ENCODE measurements at places on chromosomes 6 and 20.

DNA sequence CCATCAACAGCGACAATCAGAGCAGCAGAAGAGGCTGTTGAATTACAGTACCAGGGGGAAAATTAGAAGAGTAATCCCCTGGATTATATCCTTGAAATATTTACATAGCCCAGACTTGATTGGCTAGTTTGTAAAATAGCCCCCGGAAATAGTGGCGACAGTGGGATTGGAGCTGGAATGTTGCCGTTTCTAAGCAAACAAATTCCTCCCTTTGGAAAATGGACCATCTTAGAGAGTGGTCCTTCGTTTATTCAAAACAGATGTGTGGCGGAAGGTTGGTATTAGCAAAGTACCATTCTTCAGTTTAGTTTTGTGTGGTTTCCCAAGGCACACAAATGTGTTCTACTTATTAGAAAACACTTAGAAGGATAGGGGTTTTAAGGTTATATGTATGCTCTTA lies 4.5 kb upstream of the EPB41L2 start:
- no peak for DNase-seq

GRCh38 chr6:130322673-130323268 lies 43.0 kb upstream of the TMEM200A start:
- peak; percentile 40 for DNase-seq

DNA sequence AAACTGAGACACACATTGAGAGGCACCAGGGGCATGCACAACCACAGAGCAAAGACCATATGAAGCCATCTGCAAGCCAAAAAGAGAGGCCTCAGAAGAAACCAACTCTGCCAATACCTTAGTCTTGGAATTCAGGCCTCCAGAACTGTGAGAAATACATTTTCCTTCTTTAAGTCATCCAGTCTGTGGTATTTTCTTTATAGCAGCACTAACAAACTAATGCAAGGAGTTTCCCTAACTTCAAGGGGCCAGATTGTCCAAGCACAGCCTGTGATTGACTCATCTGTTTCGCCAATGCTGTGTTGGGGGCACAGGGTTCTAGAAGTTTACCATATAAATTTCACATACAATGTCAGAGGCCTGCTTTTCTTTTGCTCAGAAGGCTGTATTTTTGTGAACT lies 364.6 kb downstream of the GJA1 start:
- DNase-seq: no peak

GRCh38 chr20:36579996-36580545 lies 6.7 kb downstream of the TGIF2 start:
- DNase-seq: no peak

DNA sequence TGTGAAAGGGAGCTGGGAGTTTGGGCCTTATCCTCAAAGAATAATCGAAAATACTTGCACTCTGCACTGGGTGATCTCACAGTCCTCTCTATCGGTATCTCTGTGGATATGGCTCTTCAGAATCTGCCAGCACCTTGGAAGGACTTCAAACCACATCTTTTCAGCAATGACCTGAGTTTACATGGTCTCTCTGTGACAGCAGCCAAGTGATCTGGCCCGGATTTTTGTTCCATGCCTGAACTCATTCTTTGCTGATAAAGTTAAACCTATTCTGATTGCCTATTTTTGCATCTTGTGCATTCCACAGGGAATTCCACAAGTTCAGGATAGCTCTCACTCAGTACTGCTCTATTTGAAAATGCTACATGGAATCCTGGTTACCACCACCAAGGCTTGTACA lies 98.9 kb downstream of the HDGFL1 start:
- no peak for DNase-seq

DNA sequence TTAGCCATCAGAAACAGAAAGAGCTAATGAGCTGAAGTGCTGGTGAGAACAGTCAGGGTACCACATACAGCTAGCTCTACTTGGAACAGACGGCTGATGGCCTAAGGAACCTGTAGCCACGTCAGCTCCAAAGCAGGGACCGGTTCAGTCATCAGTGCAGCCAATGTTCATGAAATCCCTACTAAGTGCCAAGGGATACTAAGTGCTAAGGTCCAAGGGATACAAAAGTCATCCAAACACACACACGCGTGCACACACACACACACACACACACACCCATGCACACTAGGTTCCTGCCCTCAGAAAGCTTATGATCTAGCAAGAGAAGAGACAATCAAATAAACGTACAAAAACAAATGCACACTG lies 53.6 kb downstream of the MAP3K5 start:
- no peak for DNase-seq

GRCh38 chr6:158756126-158756525 lies 63.0 kb downstream of the EZR start:
- no peak for DNase-seq

DNA sequence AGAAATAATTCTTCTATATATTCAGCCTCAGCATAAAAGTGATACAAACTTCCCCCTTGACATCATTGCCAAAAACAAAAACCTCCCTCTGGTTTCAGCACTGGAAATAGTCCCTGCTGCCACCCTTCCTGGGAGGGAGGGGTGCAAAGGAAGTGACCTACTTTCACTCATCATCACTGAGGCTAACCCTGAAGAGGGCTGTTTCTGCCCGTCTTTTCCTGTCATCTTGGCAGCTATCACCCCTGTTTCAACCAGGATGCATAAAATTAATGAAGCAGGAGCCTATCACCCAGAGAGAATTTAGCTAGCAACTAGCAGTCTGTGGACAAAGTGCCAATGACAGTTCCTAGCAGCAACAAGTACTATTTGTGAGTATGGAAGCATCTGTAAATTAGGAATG lies 397.8 kb downstream of the LAMA2 start:
- DNase-seq: peak; percentile 19

- no peak for DNase-seq
Observed at GRCh38 chr6:45727819-45728449, 287.7 kb downstream of the CLIC5 start.

DNA sequence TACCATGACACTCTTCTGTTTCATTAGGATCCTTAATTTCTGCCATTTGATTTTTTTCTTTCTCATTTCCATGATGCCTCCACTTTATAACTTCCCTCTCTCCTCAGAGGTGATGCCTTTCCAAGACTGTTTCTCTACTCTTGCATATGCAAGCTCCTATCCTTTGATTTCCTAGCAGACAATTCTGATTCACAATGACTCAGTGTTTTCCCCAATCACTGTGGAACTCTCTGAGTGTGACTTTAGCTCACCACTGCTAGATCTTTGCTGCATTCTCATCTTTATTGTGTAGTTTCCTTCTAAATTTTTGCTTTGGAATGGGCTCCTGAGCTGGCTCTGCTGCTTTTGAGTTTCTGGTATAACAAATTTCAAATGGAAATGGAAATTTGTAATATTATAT lies 184.9 kb downstream of the TINAG start:
- DNase-seq: no peak

DNA sequence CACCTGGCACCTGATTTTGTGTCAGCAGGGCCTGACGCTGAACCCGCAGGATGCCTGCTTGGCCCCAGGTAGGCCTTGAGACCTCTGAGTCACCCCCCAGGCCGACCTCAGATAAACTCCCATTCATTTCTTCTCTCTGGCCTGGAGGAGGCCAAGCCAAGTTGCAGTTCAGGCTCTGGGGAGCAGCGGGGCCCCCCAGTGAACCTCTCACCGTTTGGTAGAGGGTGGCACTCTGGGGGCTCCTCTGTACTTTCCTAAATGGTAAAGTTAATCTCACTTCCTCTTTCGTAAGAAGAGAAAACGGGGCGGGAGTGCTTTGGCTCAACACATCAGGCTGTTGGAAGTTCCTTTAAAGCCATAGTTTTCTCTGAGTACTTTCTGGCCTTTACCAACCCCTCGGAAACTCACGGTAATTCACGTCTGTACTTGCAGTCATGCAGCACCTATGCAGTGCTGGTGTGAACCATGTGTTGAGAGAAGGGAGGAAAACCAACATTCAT lies 2.8 kb downstream of the SIRPA start:
- no peak for DNase-seq

Data from stimulated activated CD4-positive, alpha-beta T cell treated with anti-CD3 and anti-CD28 coated beads, Interleukin-2, amount 100 ng/mL, for 4 hours (primary cell).